Activated CD4-positive, alpha-beta T cell treated with anti-CD3 and anti-CD28 coated beads, Interleukin-2, amount 50 U/mL, for 24 hours (primary cell): ENCODE measurements at places on chromosomes 13 and 19.

DNA sequence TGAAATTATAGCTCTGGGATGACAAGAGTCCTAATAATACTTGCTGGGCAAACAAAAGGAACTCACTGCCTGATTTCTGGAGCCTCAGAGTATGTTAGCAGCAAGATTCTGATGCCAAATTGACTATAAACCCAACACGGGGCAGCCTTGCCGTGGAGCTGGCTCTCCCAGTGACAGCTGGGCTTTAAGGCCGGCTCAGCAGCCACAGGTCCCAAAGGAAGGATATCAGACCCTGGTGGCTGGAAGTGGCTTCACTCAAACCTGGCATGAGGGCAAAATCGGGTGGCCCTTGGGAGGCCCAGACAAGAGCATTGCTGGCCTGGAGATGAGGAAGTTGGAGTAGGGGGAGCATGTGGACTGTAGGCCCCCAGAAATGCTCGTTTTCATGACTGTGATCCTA, 47.9 kb downstream of the EPS15L1 start:
- DNase-seq, result no peak

GRCh38 chr13:38350114-38350617, 515 bp downstream of the UFM1 start:
- DNase-seq, result peak; percentile 29

- no peak for DNase-seq
These were observed 705 bp downstream of the STXBP2 start for GRCh38 chr19:7637374-7638256.

DNA sequence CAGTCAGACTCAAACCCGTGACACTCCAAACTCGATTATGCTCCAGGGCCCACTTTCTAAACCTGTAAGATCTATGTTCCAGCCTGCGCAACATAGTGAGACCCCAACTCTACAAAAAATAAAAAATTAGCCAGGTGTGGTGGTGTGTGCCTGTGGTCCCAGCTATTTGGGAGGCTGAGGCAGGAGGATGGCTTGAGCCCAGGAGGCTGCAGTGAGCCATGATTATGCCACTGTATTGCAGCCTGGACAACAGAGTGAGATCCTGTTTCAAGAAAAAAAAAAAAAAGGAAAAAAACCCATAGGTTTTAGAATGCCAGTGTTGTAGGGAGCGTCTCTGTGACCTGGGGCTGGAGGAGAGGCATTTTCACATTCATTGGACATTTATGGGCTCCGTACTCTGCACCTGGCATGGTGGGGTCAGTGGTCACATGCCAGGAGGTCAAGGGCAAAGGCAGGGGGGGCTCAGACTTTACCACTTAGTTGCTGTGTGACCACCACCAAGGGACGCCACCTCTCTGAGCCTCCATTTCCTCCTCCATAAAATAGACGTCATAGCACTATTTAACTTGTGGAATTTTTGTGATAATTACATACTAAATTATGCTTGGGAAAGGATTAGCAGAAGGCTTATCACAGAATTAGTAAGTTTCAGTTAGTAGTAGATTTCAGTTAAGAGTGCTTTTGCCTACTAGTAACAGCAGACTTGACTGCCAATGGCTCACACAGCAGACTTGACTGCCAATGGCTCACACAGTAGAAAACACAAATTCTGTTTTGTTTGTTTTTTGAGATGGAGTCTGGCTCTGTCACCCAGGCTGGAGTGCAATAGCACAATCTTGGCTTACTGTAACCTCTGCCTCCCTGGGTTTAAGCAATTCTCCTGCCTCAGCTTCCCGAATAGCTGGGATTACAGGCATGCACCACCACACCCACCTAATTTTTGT, 5.9 kb downstream of the SELENOV start:
- no peak for DNase-seq

GRCh38 chr13:108215436-108215835, at the start of gene LIG4:
TSS of gene LIG4 (minus strand) at chr13:108215536. CDS start at chr13:108211268, 4,268 bp downstream.
- DNase-seq, result peak; percentile 87

DNA sequence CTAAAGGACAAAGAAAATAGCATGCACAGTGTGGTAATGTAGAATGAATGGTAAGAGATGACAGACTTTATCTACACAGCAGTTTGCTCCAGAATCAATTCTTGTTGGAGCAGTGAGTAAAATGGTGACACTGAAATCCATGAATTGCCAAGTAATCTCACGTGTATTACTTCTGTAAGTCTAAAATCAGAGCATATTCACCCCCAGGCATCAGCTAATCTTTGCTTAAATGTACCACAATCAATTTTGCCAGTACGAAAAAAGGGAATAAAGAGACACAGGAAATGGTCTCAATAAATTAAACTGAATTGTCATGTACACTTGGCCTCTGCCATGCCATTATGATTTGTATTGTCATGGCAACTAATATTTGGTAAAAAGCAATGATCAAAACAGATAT, 294.2 kb downstream of the PCDH17 start:
- no peak for DNase-seq

GRCh38 chr13:59261928-59262488, 901.7 kb downstream of the DIAPH3 start:
- DNase-seq, result no peak

- no peak for DNase-seq
These were observed 977 bp downstream of the PCDH20 start for GRCh38 chr13:61414686-61415057.

DNA sequence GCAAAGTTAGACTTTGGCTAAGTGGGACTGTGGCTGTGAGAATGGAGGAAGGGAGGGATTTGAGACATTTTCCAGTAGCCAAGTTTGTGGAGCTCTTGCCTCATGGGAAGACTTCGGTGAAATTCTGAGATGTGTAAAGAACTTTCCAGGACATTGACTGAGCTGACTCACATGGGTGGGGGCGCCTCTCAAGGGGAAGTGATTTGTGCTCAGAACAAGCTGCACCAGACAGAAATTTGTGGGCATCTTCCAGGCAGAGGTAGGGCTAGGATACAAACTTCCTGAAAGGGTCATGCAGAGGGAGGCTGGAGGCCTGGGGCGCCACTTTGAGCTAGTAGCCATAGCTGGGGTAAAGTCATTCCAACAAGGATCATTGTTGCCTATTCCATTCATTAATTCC, 9.8 kb upstream of the SIGLEC10 start:
- no peak for DNase-seq

- no peak for DNase-seq
These were observed 132.7 kb upstream of the KL start for GRCh38 chr13:32883474-32883873.

GRCh38 chr19:14248578-14249011, 42.6 kb upstream of the ADGRL1 start:
- DNase-seq, result peak; percentile 25

DNA sequence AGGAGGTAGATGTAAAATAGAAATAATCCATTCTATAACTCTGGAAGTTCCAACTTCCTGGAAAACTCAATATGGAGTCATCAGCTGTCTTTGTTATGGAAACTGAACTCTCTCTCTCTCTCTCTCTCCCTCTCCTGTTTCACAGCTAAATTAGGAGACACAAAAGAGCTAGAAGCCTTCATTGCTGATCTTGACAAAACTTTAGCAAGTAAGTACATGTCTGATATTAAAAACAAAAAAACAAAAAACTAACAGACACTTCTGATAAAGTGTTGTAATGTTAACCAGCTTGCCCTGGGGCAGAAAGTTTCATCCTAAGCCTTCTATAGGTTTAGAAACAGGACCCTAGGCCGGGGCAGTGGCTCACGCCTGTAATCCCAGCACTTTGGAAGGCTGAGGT, 11.3 kb downstream of the RGCC start:
- no peak for DNase-seq

DNA sequence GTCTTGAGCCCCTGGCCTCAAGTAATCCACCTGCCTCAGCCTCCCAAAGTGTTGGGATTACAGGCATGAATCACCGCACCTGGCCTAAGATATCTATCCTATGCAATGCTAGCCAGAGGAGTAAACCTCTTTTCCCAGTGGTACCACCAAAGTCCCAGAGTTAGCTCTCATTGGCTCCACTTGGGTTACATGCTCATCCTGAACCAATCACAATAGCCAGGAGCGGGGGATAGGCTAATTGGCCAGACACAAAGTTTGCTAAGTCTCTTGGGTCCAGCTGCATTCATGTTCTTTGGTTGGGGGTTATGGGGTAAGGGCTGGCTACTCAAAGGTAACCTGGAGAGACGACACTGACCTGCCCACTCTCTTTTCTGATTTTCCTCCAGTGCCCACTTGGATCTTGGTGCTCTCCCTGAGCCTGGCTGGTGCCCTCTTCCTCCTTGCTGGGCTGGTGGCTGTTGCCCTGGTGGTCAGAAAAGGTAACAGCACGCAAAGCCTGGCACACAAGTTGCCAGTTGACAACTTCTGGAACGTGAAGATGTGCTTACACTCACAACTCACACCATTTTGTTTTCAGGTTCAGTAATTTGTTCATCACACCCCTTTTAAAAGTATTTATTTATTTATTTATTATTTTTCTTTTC, 7.8 kb downstream of the C19orf38 start:
- DNase-seq, result no peak

DNA sequence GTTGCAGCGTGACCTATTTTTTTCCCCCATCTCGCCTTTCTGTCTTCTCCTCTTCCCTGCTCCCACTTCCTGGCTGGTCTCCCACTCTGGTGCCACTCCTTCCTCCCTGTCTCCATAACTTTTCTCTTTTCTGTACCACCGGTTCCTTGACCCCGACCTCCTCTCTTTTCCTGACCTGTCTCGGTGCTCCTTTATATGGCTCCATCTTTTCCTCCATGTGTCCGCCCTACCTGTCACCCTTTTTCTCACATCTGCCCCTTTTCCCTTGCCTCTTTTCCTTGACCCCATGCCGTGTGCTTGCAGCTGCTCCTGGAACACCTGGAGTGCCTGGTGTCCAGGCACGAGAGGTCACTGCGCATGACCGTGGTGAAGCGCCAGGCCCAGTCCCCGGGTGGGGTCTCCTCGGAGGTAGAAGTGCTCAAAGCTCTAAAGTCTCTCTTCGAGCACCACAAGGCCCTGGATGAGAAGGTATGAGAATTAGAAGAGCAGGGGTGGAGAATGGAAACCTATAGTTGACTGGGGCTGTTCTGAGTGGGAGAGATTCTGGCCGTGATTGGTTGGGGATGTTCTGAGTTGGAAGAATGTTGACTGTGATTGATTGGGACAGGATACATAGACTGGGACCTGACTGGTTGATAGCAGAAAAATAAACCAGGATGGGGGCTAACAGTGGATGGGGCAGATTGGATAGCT, 9.3 kb downstream of the PPFIA3 start:
- DNase-seq, result no peak

DNA sequence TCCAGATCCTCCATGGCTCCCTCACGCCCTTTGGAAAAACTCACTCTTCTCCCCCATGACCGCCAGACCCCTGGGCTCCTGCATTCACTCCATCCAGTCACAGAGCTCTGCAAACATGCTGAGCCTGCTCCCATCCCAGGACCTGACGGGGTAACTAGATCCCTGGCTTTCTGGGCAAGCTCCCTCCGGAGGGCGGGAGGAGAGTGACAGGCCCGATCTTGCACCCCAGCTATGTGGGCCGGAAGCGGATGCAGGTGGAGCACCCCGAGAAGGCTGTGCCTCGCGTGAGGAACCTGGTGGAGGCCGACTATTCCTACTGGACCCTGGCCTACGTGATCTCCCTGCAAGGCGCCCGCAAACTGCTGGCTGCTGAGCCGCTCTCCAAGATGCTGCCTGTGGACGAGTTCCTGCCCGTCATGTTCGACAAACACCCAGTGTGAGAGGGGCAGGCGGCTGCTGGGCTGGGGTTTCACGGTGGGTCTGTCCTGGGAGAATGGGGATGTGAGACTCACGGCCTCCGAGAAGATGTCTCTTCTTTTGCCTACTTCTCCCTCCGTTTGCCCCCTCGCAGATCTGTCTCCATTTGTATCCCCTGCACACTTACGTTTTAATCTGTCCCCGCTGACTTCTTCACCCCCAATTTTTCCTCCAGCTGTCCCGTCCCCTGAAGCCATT, 25.2 kb downstream of the COLGALT1 start:
- DNase-seq, result no peak

DNA sequence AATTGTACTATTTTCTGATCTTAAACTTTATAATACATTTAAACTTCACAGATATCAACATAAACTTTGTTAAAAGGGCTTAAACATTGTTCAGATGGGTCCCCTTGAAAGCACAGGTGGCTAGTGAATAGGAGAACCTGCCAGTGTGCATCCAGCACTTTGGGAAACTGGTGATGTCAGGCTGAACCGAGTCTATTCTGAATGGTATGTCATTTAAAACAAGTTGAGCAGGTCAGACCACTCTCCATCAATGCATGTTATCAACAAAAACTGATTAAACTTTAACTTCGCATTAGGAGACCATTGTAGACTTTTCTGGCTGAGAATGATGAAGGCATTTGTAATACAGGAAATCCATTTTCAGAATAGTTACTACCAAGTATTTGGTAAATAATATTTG, 50.1 kb upstream of the FREM2 start:
- DNase-seq, result no peak

- no peak for DNase-seq
These were observed 39.7 kb downstream of the MLLT1 start for GRCh38 chr19:6239871-6240676.

GRCh38 chr13:58165617-58166016, 534.1 kb downstream of the PCDH17 start:
- no peak for DNase-seq

DNA sequence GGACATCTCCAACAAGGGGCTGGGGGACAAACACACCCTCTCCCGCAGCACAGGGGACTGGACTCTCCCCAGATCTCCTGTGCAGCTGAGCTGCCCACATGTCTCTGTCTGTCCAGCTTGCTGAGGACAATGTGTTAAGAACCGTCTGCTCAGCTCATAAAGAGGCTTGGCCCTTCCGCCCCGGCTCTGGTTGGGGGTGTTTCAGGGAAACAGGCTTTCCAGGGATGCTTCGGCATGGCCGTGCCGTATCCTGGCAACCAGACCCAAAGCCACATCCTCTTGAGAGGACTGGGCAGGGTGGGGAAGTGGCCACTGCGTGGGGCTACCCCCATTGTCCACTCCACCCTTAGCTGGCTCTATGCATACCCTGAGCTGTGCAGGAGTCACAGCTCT, 41.1 kb upstream of the CHST8 start:
- no peak for DNase-seq

DNA sequence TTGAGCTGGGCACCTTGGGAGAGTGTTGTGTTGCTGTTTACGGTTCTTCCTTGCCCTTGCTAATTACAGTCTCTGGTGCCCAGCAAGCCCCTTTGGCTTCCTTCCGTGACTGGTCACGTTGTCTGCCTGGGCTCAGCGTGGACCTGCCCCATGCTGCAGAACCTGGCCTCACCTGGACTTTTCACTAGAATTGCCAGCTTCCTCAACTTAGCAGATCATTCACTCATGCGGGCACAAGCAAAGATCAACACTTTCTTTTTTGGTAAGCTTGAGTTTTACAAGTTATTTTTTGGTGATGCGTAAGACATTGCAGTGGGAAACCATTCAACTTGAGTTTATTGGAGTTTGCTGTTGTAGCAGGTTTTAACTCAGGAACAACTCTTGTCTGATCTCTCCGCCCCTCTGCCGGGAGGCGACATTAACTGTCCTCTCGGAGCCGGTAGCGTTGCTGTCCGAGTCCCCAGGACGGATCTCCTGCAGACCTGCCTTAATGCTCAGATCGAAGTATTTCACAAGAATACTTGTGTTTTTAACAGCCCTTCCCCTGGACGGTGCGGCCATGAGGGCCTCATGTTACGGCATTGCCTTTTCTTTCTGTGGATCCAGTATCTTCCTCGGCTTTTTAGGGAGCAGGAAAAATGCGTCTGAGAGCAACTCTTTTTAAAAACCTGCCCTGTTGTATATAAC, 15.7 kb upstream of the TEX29 start:
- DNase-seq, result no peak
